Left kidney (tissue), 8 donors: ENCODE measurements at places on chromosomes 13 and 19. TPM values are rescaled to one million over a fixed set of nuclear protein-coding genes. Genes with fewer than 3 reads are reported as not detected.
A peak's percentile ranks its signal among the peaks of the same experiment; 100 is the strongest.

DNA sequence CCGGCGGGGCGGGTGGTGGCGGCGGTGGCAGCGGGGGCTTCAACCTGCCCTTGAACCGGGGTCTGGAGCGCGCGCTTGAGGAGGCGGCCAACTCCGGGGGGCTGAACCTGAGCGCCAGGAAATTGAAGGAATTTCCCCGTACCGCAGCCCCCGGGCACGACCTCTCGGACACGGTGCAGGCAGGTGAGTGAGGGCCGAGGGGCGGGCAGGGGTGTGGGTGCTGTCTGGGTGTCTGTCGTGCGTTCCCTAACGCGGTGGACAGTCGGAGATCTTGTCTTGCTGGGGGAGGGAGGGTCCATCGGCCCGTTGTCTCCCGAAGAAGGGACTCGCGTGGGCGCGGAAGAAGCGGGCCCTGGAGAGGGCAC is 533 bp downstream of the LRCH1 start:
- DNase-seq: no peak

- DNase-seq: no peak
Measured at GRCh38 chr19:2234996-2235380, 1.1 kb downstream of the PLEKHJ1 start.

DNA sequence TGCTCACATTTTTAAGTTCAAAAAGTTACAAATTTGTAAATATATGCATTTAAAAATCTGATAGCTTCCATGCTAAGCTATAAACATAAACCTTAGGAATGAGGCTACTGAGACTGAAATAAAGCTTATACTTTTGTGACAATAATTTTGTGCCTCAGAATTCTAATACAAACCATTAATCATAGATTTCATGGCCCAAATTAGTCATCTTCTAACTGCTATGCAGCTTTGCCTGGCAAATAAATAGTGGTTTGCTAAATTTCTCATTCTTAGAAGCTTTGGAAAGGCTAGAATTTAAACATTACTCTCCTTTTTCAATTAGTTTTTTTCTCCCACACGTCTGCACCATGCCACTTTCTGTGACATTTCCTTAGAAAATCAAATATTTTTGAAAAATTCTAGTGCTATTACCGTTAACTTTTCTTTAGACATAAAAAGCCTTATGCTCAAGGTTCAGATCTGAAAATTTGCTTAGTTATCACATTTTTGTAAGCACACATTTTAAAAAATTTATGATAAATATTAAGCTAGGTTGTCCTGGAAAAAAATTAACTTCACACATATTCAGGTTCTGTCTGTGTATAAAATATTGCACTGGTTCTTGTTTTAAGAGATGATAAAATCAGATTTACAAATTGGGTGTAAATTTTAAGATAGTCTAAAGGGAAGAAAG is 46.9 kb downstream of the FNDC3A start:
- DNase-seq: no peak

DNA sequence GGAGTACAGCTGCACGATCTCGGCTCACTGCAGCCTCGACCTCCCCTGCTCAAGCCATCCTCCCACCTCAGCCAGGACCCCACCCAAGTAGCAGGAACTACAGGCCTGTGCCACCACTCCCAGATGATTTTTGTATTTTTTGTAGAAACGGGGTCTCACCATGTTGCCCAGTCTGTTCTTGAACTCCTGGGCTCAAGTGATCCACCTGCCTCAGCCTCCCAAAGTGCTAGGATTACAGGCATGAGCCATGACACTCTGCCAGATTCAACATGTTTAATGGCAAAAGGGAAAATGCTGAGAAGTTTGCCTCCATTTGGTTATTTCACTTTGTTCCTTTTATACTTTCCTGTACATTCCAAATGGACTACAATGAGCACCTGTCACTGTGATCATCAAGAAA is 65.8 kb downstream of the ZIC5 start:
- DNase-seq: no peak

GRCh38 chr13:26787961-26788360 is 27.4 kb upstream of the GPR12 start:
- no peak for DNase-seq

DNA sequence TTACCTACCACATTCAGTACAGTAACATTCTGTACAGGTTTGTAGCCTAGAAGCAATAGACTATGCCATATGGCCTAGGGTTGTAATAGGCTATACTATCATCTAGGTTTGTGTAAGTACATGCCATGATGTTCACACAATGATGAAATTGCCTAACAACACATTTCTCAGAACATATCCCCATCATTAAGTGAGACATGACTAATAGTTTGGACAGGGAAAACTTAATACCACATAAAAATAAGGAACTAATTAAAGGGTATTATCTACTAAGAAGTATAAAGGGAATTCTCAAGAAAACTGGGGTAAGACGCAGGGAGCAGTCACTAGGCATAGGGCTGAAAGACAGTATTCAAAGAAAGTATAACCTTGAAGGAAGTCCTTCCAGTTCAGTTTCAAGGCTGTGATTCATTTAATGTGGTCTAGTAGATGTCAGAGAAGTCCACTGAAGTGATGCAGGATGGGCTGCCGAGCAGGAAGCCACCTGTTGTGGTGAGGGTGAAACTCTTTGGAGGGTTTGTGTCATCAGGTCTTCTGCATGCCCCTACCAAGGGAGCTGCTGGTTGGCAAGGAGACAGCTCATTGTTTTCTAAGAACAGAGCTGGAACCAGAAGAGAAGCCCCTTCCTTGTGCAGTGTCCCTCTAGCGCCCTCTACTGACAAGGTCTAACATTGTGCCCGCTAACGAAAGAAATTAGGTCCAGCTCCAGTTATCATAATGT is 122.9 kb downstream of the OLFM4 start:
- DNase-seq: peak; percentile 68

The PLIN5 gene
- 5.3 TPM for polyA plus RNA-seq

- DNase-seq: no peak
Measured at GRCh38 chr13:98275681-98276171, 98.7 kb upstream of the RNF113B start.

The NCAN gene
- polyA plus RNA-seq: 0.05 TPM

- no peak for DNase-seq
Measured at GRCh38 chr19:46745030-46745429, 827 bp upstream of the FKRP start.

The PRKCG gene
- polyA plus RNA-seq: 0.65 TPM

- no peak for DNase-seq
Measured at GRCh38 chr13:72638059-72638815, 89.2 kb downstream of the MZT1 start.

DNA sequence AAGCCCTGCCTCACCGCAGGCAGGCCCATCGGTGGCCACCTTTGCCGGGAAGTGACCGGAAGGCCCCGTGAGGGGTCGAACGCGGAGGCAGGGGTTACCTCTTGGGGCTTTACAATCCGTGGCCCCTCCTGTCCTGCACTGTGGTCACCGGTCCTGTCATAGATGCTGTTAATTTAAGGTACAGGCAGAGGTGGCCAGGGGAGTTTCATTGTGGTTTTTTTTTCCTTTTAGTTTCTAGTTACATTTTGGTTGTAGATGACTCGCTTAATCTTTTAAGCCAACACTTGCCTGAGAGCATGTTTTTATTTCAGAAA is 13.1 kb downstream of the COMP start:
- DNase-seq: no peak

The SPIB gene
- polyA plus RNA-seq: 1.00 TPM

DNA sequence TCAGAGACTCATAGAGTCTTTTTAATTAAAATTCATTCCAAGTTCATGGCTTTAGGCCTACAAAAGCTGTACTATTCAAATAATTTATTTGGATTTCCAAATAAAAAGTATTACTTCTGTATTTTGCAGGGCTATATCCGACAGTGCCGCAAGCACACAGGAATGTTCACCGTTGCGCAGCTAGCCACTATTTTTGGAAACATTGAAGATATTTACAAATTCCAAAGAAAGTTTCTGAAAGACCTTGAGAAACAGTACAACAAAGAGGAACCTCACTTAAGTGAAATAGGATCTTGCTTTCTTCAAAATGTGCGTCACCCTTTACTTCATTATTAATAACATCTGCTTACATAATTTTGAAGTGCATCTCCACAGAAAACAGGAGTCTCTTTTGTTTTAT is 20.5 kb upstream of the C1QTNF9 start:
- no peak for DNase-seq

The IGFL2 gene
- not detected for polyA plus RNA-seq

DNA sequence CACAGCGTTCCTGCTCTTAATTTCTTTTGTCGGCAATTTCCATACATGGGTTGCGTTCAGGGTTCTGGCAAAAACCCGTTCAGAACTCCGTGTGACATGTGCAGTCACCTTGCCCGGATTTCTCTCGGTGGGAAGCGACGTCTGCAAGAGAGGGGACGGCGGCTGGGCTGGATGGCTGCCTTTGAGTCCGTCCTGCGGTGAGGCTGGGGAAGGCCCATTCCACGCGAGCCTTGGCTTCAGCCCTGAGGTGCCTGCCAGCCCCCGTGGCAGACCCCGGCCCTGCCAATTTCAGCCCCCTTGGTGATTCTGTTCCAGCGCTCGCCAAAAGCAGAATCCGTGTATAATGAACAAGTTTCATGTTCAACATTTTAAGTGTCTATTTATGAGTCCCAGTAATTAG is 72.6 kb upstream of the TSHZ3 start:
- no peak for DNase-seq

The SOX1 gene
- polyA plus RNA-seq: not detected

The APC2 gene
- polyA plus RNA-seq: 1.3 TPM

DNA sequence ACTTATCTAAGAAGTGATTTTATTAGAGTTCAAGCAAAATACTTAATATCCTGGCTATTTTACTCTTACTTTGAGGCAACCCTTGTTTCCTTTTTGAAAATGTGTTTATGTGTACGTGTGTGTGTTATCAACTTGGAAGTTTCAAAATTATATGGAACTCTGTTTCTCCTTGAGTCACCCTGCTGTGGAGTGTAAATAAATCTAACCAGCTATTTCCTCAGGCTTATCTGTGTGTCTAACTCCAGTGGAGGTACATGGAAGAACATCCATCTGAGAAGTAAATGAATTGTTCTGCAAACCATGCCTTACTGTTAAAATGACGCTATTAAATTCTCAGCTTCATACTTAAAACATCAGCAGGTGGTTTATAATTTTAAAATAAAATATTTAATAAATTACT is 583.4 kb upstream of the SLITRK5 start:
- no peak for DNase-seq

DNA sequence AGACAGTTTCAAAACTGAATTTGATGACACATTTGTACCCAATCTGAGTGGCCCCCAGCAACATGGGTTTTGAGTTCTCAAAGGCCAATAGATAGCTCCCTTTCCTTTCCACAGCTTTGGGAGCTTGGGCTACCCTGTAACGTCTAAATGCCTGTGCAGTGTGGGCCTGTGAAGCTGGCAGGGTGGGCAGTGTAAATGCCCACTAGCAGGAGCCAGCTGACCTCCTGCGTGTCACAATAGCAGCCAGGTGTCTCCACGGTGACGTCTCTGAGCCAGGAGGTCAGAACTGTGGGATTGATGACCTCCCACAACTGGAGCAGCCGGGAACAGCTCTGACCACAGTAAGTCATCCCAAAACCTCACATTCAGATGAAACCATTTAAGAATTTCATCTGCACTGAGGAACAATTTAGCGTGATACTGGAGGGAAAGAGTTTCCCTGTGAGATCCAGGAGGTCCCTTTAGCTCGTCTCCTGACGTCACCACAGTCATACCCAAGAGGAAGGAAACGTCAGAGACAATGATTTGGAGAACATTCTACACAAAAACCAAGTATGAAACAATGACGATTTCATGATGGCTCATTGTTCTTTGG is at the start of gene IPO5:
TSS of gene IPO5 (plus strand) at position 300 of the 595 bp plus-strand sequence. CDS start 23,022 bp downstream, outside the sequence.
- no peak for DNase-seq

- DNase-seq: no peak
Measured at GRCh38 chr13:100662468-100663211, 12.0 kb downstream of the TMTC4 start.

DNA sequence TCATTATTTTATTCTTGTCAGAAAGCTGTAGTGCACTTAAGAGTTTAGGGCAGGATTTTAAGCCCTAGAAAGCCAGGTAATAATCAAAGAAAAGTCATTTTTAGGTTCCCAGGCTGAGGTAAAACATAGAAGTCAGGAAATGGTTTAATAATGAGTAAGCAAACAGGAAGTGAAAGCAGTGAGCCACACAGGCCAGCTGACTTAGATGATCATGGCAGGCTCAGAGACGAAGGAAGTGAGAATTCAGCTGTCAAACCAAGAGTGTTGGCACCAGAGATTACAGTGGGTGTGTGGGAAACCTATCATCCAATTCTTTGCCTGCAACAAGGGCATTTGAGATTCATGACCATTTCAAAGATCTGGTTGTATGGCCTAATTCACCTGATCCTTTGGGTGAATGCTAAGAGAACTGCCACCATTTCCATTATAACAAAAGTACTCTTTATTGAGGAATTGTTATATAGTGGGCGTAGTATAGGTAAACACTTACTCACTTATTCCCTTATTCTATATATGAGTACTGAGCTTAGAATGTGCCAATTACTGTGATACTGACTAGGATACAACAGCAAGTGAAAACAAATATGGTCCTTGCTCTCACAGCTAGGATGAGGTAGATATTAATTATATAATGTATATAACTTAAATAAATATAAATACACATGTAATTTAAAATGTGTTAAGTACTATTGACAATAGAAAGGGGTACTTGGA is 103.7 kb upstream of the EDNRB start:
- DNase-seq: no peak

DNA sequence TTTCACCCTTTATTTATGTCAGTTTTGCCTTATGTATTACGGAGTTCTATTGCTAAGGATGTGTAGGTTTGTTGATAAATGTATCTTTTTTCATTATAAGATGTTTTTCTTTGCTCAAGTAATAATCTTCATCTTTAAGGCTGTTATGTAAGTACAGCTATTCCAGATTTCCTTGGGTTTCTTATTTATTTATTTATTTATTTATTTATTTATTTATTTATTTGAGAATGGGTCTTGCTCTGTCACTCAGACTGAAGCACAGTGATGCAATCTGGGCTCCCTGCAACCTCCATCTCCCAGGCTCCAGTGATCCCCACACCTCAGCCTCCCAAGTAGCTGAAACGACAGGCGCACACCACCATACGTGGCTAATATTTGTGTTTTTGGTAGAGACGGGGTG is 617.0 kb downstream of the SLITRK1 start:
- no peak for DNase-seq
